ENCODE measurements at places on chromosomes 13 and 19. TPM values are rescaled to one million over a fixed set of nuclear protein-coding genes. Genes with fewer than 3 reads are reported as not detected.

YJU2 gene
- total RNA-seq, result 18.8 TPM

OR7C1 gene
- total RNA-seq, result 0.03 TPM

NALCN gene
- 0.48 TPM for total RNA-seq

ATP12A gene
- not detected for total RNA-seq

- DNase-seq, result no peak
Measured at GRCh38 chr19:33472226-33472625, 49.4 kb downstream of the PEPD start.

DNA sequence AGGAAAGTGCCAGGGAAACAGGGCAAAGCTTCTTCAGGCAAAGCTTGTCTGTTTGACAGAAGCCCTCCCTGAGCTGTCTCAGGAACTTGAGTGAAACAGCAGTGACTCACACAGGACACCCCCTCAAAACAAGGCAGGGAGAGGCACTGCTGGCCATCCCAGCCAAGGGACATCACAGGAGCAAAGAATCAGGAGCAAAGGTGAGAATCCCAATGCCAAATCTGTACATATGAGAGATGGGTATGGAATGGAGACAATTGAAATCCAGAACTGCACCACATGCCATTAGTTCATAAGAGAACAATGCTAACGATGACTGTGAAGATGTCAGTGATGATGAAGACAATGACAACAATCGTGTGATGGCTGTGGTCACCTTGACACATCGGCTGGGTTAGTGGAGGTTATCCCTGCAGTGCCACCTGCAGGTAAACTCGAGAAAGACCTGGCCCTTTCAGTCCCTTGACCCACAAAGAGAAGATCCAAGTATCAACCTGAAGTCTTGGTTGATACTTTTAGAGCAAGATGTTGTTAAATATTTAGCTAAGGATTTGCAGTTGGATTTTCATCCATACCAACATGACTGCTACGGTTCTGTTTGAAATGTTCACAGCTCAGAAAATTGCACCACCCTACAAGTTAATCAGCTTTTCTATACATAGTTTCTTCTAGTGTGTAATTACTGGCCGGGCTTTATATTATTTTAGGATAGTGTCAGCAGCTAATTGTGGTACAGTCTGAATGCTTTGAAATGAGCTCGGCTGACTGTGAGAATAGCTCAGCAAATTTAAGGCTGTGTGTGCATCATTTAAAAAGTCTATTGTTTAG lies 42.0 kb upstream of the IPO5 start:
- peak; percentile 15 for DNase-seq

DNA sequence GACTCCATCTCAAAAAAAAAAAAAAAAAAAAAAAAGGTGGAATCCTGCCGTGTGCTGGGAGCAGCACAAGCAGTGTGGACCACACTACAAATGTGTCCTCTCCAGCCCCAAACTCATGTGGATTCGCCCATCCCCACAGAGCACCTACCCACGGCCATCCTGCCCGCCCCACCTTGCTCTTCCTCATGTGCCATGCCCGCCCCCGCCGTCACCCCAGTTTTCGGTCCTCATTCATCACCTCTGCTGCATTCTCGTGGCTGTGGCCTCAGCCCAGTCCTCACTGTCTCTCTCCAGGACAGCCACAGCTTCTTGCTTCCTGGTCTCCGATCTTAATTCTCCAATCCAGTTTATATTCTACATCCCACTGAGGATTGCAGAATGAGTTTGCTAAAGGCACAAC lies 80.0 kb upstream of the TM9SF2 start:
- no peak for DNase-seq

DNA sequence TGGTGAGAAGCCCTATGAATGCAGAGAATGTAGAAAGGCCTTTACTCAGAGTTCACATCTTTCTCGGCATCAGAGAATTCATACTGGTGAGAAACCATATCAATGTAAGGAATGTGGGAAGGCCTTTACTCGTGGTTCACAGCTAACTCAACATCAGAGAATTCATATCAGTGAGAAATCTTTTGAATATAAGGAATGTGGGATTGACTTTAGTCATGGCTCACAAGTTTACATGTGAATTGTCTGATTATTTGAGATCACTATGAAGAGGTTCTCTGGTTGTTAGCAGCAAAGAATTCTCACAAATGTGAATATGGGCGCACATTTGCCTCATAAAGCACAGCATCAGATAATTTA lies 43.7 kb downstream of the ZNF585A start:
- no peak for DNase-seq

Data from hepatocyte (in vitro differentiated cells).